ENCODE measurements at places on chromosomes 2 and 18.
A peak's percentile ranks its signal among the peaks of the same experiment; 100 is the strongest.

DNA sequence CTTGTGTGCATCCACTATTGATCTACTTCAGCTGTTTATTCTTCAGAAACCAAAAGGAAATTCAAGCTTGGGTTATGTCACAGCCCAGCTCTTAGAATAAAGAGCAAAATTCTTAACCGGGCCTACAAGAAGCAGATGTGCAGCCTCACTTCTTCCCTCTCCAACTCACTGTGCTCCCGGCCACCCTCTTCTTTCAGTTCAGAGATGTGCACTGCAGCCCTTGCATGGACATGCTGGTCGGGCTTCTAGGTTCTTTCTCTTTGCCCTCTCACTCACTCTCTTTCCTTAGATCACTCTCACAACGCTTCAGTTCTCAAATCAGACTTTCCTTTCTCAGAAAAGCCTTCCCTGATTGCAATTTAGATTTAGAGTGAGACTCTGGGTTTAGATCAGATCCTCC lies 104.1 kb downstream of the CHN1 start:
- peak; percentile 7 for DNase-seq

DNA sequence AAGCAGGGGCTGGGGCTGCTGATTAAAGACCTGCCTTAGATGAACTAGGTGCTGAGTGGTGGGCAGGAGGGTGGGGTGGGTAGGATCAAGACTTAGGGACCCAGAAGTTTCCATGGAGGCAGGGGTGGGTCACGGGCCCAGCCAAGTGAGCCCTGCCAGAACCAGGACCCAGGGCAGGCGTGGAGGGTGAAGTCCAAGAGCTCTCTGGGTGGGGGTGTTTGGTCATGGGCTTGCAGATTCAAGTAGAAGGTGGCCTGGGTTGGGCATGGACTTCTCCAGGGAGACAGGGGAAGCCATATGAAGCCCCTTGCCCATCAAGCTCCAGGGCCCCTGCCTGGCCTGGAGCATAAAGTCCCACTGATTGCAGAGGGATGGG lies 168.8 kb downstream of the SMAD7 start:
- no peak for DNase-seq

DNA sequence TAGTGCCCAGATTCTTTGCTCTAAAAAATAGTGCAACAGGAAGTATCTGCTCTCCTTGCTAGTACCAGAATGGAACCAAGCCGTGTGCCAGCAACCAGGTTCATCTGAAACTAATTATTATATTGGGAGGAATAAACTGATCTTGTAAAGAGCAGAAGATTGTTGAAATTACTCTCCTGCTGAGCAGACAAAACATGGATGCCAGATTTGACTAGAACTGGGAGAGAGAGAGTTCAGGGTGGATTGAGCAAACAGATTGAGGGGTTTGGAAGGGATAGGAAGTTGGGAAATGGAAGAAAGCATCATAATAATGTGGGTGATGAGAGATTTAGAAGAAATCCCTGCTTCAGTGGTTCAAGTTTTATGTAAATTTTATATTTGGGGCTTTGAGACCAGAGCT lies 160.1 kb upstream of the RASGRP3 start:
- no peak for DNase-seq

DNA sequence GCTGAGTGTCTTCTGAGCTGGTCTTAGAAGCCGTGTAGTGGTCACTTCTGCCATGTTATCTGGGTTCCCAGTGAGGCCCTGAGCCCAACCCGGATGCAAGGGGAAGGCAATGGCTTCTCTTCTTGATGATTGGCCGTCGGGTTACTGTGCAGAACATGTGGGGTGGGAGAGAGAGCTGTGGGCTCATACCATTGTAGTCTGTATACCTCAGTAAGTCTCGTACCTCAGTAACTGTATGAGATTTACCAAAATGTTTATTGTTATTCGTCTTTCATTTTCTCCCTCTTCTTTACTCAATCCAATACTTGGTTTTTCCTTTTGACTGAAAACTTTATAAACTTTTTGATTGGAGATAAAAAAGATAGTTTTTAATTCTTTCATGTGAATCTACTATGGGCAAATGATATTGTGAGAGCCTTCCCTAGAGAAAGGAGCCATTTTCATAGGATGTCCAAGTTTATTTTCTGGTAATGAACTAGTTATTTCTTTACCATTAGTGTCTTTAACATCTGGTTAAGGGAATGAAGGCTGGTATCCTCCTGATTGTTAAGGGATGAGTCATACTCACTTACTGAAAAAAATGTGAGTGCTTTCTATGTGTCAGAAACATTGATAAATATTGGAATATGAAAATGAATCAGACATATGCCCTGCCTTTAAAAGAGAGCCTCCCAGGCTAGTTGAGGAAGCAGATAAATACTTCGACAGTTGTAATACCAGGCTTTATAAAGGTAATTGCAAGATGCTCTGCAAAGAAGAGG lies 129.9 kb downstream of the PRPF40A start:
- no peak for DNase-seq

- DNase-seq = no peak
Measured at GRCh38 chr2:233489666-233490065, 76.9 kb downstream of the USP40 start.

- no peak for DNase-seq
Measured at GRCh38 chr2:59752071-59752470, 801.4 kb downstream of the BCL11A start.

- no peak for DNase-seq
Measured at GRCh38 chr2:227570615-227571014, 28.1 kb upstream of the SCYGR2 start.

- DNase-seq = no peak
Measured at GRCh38 chr2:239121600-239122012, 273.7 kb downstream of the TWIST2 start.

Measured in stimulated activated CD4-positive, alpha-beta T cell treated with anti-CD3 and anti-CD28 coated beads, Interleukin-1b, Interleukin-23, amount 100 ng/mL, for 48 hours (primary cell).